Occipital lobe (tissue), 3 donors: ENCODE measurements at places on chromosomes 4 and X.

DNA sequence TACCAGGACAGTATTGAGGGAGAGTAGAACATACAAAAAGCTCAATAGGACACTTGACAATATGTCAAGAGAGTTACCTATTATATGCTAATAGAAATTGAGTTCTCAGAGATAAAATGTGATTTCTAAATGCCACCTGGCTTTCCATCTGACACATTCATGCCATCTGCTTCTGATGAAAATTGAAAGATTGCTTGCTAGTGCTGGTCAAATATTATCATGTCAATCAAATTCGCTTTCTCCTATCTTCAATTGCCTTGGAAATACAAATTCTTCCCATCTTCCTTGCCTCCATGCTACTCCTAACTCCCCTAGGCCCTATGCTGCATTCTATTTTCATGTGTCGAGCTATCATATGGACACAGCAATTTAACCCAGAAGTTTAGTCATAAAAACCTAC, 1076.9 kb downstream of the ARAP2 start:
- no peak for DNase-seq

- DNase-seq: no peak
Measured at GRCh38 chr4:120728892-120729675, 193.4 kb downstream of the PRDM5 start.

GRCh38 chrX:19535476-19535875, 20.2 kb upstream of the MAP3K15 start:
- no peak for DNase-seq

- no peak for DNase-seq
Measured at GRCh38 chrX:119089619-119090018, 16.8 kb downstream of the CT47C1 start.

GRCh38 chr4:40846532-40846931, 96.8 kb downstream of the NSUN7 start:
- DNase-seq: no peak

DNA sequence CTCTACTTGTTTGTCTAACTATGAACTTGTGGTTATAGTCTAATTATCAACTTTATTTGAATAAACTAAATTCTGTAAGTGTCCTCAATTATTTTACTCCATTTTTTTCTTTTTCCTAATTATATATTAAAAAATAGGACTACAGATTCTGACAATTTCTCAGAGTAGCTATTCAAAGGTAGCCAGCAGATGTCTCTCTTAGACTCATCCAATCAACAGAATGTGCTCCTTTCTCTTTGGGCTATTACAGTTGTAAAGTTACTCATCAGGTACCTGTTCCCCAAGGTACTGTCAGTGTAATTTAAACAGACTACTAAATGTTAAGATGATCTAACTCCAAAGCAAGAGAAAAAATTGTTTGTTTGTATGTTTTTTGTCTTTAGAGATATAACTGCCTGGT, 248.6 kb downstream of the PCDH18 start:
- DNase-seq: no peak

DNA sequence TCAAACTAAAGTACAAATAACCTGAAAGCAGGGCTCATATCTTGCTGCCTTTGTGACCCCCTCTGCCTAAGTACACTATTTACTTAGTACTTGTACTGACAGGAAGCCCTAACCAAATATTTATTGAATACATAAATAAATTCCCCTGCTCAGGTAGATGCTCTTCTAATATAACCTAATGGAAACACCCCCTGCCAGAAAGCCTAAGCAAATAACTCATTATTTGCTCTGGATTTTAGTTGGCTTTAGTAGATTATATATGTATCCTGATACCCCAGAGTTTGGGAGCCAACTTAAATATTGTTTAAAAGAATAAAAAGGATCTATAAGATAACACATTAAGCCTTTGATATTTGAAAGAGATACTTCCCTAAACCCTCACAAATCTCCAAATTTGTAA, 318.2 kb downstream of the PPP1R2C start:
- DNase-seq: no peak

GRCh38 chr4:182023469-182023868, 219.7 kb upstream of the TENM3 start:
- no peak for DNase-seq

DNA sequence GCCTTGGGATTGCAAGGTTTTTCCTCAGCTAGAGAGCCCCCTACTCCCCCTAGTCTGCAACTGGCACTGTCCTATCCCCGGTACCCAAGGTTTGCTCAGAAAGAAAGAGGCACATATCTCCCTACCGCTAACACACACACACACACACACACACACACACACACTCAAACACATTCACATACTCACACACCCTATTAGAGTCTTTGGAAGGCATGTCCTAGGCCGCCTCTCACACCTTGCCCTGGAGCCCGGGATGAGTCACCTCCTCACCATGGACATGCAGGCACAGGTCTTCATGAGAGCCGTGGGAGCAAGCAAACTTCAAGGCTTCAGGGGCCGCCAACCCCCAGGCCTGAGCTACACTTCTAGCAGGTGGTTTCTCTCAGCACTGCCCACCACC, 49.2 kb downstream of the PJA1 start:
- no peak for DNase-seq

- no peak for DNase-seq
Measured at GRCh38 chrX:106742805-106743204, 16.3 kb downstream of the RNF128 start.

DNA sequence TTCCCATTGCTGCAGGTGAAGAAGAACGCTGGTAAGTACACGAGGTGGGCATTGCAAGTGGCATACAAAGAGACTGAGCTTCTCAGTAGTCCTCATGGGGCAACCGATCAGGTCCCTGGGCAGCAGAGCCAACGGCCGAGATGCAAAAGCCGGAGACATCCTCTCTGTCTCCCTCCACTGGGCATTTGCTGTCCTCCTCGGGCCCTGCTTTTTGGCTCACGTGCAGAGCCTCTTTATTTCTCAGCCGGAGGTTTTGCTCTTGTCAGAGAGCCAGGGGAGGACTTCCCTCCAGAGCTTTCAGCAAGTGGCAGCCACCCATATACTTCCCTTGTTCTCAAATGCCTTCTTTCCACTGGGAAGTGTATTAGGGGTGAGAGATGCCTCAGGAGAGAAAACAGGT, 18.0 kb downstream of the STARD8 start:
- DNase-seq: no peak

DNA sequence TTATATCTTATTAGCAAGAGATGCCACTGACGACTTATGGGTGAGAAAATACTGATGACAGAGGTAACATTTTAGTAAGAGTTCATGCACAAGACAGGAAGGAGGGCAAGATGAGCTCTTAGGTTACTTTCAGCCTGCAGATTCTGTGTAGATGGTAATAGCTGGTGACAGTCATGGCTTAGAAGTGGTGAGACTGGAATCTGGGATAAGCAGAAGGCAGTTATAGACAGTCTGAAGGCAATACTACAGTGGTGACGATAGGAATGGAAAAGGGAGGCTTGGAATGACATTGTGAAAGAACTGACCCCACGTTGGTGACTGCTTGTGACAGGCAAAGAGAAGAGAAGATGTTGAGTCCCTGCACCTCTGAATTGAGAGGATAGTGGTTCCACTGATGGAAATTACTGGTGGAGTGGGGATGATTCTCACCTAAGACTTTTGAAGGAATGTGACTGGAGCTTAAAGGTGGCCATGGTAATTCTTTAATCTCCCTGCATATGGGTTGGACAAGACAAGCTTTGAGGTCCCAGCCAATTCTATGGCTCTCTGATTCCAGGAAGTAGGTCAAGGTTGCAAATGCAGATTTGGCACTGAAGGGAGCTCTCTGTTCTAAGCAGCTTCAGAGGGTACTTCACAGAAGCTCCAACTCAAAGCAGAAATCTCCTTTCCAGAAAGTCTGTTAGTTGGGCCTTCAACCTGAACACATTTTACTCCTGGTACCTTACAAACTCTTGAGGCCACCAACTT, 99.7 kb downstream of the RASL11B start:
- no peak for DNase-seq
